ENCODE measurements at places on chromosomes 4 and X.

GRCh38 chr4:101987623-101988243, 197.2 kb downstream of the BANK1 start:
- DNase-seq = no peak

- DNase-seq = no peak
Observed at GRCh38 chr4:173461170-173461569, 62.3 kb upstream of the SCRG1 start.

DNA sequence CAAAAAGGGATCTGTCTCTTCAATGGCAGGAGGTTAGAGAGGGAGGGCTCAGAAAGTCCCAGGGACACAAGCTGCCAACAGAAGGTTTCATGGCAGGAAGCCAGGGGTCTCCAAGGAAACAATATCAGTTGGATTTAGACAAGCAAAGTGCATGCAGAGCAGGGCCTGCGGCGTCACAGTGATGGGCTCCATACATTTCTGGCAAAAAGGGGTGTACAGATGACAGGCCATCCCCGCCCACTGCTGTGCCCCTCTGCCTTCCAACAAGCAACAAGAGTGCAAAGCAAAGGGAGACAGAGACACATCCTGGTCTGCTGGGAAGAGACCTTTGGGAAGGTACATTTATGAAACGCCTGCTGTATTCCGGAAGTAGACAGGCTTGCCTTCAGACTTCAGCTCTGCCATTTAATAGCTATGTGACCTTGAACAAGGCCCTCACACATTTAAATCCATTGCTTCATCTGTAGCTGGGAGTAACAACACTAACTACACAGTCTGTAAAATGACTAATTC, 121.2 kb downstream of the AFAP1 start:
- no peak for DNase-seq

DNA sequence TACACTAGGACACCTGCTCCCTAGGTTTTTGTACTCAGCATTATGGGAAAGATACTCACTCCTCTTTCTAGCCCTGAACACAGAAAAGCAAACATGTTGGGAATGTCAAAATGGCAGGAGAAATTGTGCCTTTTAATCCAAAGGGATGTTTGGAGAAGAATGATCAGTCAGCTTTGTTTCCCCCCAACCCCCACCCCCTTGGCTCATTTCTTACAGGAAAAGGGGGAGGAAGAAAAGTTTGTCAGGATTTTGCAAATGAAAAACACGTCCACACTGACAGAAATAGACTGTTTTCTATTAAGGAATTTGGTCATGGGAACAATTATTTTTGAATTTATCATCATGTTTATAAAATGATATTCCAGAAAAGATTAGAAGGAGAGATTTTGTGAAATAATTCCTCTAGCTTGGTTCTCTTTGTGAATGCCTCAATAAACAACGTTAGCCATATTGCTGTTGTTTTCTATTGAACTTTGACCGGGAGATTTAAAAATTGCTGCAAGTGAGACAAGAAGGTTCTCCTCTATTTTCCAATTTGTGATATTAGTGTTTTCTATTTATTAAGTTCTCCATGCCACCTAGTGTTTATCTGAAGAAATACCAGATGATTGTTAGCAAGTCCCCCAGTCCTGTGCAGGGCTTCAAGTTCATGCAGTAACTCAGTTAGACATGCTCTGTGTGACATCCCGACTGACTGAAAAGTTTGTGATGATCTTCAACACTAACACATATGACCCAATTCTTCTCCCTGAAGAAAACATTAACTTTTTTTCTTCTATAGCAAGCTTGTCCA, 31.3 kb upstream of the TFDP3 start:
- no peak for DNase-seq

- no peak for DNase-seq
Observed at GRCh38 chr4:168109527-168109926, 17.2 kb downstream of the ANXA10 start.
